ENCODE measurements at places on chromosomes 7 and 10.

- no peak for DNase-seq
Measured at GRCh38 chr10:79055892-79056291, 12.9 kb upstream of the ZMIZ1 start.

- DNase-seq = no peak
Measured at GRCh38 chr10:52517012-52517411, 202.9 kb downstream of the DKK1 start.

DNA sequence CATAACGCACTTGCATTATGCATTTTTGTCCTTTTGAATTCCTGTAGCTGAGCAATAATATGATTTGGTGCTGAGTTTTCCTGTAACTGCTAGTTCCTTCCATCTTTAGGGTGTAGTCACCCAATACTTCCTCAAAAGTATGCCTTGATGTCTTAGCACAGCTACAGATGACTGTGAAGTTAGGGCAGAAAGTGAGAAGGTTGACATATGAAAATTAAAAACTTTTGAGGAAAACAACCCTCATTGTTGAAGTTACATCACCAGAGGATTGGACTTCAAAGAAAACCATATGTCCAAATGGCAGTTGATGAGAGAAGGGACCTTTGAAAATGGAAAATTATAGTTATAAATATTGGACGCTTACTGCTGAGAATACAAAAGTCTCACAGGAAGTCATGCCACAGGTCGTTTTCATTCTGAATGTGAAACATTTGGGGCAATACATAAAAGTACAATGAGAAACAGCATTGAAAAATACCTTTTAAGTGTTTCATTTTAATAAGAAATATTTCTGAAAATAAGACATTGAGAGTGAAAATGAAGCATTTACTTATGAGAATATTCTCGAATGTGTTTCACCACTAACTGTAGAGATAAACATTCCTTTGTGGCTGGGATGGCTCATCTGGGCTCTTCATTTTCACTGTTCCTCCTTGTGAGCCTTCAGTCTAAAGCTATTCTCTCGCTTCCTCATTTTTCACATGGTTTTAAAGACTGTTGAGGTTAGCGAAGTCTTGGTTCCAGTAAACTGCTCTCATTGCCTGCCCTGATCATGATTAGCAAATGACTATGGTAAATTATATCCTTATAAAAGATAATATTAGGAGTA is 61.4 kb upstream of the NME8 start:
- DNase-seq = no peak

- no peak for DNase-seq
Measured at GRCh38 chr10:128950916-128951275, 516.1 kb upstream of the MGMT start.

DNA sequence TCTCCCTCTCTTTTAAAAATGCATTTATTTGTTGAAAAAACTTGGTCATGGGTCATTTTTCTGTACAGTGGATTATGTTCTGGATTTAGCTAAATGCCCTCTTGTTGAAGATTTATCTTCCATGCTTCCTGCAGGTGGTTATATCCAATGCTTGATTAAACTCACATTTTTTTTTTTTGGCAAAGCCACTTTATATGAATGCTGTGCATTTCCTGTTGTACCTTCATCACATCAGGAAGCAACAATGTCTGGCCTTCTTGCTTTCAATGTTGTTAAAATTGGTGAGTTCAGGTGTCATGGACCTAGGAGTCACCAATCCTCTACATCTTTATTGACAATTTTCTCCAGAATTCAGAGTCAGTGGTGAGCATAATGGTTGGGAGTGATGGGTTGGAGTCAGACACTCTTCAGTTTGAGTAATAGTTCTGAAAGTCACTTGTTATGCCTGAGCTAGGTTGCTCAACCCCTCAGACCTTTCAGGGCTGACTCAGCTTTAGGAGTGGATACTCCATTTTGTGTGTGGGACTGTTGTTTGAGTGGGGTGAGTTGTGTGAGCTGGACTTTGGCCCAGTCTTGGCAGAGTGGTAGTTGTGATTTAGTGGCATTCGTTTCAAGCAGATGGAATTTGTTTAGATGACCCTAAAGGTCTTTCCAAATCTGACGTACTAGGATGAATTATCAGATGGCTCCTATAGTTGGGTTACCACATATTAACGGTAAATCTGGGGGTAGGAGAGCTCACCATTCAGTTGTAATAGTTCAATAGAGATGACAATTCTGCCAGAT is 213.5 kb upstream of the ZNF32 start:
- no peak for DNase-seq

- DNase-seq = no peak
Measured at GRCh38 chr7:134695321-134695860, 48.7 kb downstream of the BPGM start.

- no peak for DNase-seq
Measured at GRCh38 chr10:132928261-132928660, 14.1 kb downstream of the CFAP46 start.

- no peak for DNase-seq
Measured at GRCh38 chr10:11527691-11528255, 83.7 kb downstream of the USP6NL start.

- no peak for DNase-seq
Measured at GRCh38 chr10:30894221-30894620, 137.4 kb downstream of the ZNF438 start.

DNA sequence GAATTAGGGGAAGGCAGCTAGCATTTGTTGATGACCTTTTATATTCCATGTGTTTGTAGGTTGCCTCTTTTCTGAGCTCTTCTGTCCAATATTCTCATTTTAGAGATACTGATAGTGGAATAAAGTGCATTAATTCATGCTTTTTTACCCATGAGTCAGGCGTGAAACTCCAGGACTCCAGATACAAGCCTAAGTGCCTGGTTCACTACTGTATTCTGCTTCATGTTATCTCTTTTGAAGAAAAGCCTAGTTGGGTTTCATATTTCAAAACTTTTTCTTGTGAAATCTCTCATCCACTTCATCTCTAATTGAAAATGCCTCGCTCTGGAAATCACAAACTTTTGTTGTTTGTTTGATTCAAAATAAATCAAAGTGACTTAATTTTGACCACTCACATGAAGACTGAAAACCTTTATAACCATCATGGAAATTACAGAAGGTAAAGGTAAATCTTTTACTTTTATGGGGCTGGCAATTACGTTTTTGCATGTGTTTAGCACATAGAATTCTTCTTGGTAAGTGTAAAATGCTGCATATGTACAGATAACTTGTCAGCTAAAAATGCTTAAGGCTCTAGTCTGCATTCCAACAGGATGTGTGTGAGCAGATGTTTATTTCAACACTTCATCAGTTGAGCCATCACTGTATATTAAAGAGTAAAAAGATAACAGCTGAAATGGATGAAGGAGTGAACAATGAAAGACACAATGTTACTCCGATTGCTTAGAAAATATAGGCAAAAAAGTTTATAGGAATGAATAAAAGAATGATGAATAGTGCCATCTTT is 961.8 kb upstream of the CELF2 start:
- DNase-seq = no peak

DNA sequence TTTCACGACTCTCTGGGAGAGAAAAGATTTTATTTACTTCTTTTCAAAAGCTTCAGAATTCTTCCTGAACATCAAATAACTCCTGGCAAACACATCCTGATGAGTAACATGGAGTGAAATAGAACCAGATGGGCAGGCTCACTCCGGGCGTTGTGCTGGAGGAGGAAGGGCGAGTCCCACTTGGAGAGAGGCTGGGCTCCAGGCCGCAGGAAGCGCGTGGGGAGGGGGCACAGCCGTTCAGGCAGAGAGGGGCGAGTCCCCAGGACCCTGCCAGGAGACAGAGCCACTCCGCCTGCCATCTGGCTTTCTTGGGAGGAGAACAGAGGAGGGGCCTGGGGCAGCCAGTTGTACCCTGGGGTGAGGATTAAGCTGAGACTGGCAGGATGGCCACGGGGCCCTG is 265.9 kb upstream of the ZMIZ1 start:
- DNase-seq = no peak

All from activated CD8-positive, alpha-beta memory T cell treated with anti-CD3 and anti-CD28 coated beads for 1 hour (primary cell).